NCI-H2107 (cell line): ENCODE measurements at places on chromosomes 2 and 18.

- DNase-seq, result no peak
These were observed 105.6 kb upstream of the UXS1 start for GRCh38 chr2:106299696-106300095.

- no peak for DNase-seq
These were observed 355.9 kb downstream of the PIK3C3 start for GRCh38 chr18:42310956-42311355.

DNA sequence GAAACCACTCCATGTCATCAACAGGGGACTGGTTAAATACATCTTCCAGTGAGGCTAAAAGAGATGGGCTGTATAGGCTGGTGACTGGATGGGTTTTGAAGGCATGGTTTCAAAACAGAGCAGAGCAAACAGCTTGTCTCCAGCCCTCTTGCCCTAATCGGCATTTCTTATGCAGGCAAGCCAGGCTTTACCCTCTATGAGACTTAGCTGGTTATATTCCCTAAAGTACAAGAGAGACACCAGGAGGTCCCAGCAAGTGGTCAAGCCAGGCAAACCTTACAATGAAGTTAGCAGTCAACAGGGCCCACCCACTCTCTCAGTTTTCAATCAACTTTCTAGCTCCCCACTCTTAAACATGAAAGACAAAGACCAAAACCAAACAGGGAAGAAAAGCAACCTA is 19.0 kb downstream of the OSBPL1A start:
- no peak for DNase-seq

DNA sequence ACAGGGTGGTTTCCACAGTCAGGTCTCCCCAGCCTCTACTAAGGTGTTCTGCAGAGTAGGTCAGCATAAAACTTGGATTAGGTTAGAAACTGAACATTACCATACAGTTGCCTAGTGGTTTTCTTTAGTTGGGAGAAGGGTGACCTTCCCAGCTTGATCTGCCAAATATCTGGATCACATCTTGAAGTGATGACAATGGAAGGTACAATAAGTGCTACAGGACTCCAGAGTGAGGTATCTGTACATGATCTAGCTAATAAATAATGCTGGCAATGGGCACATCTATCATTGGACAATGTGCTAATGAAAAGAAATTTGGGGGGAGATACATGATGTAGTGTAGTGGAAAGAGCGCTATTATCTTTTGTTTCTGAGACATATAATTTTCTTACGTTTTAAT is 54.6 kb upstream of the ACVR1 start:
- no peak for DNase-seq

DNA sequence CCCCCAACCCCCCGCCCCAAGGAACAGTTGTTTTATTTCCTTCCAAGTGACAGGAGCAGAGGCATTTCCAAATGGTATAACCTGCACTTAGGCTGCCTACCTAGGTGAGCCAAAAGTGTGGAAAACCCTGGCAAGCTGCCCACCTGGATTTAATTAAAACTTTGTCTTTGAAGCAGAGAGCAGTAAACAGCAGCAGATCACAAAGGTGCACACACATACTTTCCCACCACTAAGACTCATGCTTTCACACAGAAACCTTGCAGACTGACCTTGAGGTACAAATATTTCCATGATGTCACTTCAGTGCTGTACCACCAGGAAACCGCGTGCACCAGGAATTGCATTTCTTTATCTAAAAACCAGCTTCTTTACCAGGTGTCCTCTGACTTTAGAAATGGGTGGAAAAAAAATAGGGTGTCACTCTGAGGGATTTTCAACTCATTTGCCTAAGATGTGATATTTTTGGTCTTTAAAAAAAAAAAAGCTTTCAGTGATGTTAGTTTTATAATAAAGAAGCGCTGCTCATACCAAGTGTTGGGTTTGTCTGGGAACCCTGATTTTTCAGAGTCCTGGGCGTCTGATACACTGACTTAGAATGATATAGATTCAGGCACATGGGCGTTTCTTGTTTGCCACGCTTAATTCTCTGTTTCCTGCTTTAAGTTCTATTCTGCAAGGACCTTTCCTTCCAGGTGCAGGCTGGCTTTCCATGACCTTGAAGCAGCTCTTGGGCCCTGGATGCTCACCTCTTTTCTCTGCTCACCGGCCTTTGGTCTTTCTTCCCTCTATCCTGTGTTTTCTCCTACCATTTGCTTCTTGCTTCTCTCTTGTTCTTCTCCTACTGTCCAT is 70.7 kb upstream of the BCL2L11 start:
- DNase-seq, result no peak

GRCh38 chr2:168084288-168084687 is 163.1 kb downstream of the STK39 start:
- DNase-seq, result no peak

DNA sequence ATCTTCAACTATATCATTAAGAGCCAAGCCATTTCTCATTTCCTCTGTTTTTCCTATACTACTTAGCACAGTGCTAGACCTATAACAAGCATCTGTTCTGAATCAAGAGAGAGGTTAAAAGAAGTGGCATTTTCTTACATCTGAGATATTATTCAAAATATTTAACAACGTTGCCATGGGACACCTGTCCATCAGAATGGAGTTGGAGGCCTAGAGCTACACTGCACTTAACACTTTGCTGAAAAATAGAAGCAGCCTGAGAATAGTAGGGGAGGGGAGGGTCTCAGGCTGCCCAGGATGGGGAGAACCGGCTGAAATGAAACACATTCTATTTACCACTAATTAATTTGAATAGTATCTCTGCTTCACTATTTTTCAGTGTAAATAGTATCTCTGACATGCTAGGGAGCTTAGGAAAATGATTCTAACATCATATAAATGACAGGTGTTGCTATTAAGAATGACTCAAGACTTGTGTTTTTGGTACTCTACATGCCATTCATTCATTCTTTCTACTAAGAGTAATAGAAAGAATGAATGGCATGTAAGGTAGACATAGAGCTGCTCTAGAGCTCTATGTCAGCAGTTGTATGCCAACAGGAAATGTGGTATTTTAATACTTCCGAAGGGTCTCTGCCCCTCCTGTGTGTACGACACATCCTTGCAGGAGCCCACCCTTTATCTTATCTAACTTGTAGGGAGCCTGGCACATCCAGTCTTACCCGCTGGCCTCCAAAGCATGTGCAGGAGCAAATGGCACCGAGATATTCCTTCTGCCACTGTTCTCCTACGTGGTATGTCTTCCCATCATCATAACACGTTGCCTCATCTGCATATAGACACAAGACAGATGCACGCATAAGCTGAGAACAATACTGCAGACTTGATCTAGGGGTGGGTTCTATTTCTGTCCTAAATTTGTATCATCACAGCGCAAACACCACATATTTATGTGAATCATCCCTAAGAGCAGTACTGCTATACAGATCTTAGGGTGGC is 52.6 kb downstream of the ATIC start:
- DNase-seq, result no peak

- DNase-seq, result no peak
These were observed 364.9 kb downstream of the SPAG16 start for GRCh38 chr2:213649176-213649575.

DNA sequence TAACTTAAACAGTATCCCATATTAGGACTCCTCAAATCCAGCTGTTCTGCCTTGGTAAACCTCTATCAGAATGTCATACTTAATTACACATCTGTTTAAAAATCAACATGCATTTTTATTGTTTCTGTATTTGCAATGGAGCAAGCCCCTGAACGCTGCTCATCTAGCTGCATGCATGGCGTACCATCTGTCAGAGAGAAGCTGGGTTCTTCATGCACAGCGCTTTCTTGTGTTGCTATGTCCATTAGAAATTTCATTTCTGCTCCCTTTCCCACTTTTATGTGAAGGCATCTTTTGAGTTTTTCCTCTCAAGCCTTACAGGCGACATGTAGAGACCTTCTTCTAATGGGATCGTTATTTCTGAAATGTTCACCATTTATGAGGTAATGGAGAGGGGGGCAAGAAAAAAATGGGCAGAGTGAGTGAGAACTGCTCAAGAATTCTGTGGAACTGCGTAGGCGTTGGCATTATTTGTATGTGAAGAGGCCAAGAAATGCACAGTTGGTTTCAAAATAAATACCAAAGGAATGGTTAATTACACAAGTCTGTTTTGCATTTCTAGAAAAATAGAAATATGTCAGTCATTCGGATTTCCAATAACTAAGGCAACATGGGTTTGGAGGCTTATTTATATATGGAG is 31.6 kb downstream of the INSIG2 start:
- no peak for DNase-seq

DNA sequence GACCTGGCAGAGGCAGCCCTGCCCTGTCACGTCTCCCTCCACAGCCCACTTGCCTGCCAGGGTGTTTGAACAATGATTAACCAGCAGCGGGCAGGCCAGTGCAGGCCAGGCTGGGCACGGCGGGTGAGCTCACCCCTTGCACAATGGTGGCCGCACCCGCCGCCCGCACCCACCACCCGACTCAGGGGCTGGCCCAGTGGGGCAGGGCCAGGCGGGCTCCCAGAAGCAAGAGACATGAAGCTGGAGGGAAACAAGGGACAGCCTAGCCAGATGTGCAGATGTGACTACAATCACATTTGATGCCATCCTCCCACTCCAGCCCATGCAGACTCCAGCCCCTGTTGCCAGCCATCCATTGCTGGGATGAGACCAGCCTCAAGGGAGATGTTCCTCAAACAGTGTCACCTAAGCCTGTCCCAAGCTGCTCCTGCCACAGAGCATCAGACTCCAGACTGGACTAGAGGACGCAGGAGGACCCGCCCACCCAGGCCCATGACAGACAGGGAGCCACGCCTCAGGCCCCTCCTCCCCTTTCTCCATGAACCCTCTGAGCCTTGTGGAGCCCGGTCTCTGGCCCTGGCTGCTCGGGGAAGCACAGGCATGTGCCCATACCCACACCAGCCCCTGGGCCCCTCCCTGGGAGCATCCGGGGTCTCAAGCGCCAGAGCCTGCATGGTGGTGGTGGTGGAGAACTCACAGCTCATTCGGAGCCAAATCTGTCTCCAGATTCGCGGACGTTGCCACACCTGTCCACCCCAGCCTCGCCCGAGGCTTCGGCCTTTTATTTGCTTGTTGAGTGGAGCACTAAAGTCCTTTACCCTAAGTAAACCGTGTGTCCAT is 45.0 kb downstream of the SDC1 start:
- no peak for DNase-seq

DNA sequence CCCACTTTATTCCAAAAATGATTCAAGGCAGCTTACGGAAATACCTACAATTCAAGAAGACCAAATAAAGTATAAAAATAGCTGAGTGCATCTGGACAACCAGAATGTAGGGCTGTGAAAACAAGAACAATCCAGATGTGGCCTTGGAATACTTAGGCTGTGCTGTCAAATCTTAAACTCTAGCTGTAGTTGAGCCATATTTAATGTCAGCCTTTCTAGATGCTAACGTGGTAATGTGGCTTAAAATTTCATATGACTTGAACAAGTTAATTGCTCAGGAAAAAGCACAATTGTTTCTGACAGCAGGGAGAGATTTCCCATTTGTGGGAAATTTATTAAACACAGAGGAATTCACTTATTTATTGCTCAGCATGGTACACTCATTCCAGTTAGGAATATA is 14.6 kb upstream of the NAPG start:
- DNase-seq, result no peak

DNA sequence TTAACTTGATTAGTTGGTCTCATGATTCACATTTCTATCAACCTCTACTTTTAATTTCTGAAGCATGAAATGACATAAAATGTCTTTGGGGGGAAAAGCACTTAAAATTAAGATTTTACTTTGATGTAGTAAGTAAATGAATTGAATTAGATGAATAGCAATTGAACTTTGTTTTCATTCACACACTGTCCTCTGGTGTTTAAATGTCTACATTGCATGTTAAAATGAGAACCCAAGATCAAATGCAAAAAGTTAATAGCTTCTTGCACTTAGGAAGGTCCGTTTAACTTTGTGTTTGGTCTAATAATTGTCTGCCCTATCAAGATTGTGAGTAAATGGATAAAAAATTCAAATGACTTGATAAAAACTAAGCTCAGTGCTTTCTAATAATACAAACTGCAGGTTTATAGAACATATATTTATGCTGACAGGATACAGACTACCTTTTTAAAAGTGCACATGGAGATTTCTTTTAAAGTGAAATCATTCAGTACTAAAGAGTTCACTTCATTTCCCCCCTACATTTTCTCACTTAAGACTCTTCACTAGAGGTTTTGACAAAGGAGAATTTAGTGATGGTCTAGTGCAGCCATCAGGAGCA is 156.2 kb upstream of the NABP1 start:
- DNase-seq, result no peak

- no peak for DNase-seq
These were observed 11.9 kb downstream of the GBX2 start for GRCh38 chr2:236156095-236156859.

- no peak for DNase-seq
These were observed 18.4 kb downstream of the KCNG2 start for GRCh38 chr18:79816092-79816491.

- no peak for DNase-seq
These were observed 48.7 kb upstream of the CD226 start for GRCh38 chr18:69996417-69996816.

DNA sequence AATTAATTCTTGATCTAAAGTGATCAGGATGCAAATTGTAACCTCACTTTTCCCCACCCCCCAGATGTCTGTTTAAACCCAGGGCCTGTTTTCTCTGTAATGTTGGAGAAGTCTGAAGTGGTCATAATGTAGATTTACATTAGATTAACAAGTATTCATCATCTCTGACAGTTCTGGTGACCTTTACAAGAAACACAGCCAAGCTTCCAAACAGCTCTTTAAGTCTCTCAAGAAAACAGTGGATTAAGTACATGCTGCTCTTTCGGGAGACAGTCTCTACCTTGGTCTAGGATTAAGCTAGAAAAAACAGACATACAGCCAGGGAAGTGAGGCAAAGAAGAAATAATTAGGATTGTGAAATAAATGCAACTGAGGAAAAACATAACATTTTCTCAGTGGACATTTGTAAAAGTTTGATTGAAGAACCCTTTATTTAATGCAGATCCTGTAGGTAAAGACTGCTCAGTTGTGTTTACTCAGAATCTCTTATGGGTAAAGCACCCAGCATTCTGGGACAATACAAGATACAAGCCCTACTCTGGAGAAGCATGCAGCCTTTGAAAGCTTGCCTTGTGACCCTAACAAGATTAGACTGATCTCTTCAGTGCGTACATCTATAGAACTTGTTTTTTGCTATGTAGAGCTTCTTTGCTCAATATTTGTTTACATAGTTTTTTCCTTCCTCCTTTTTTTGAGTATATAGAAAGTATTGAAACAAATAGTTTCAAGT is 203.9 kb downstream of the PHLPP1 start:
- DNase-seq, result no peak

GRCh38 chr18:26784599-26784998 is 80.9 kb downstream of the AQP4 start:
- no peak for DNase-seq

- no peak for DNase-seq
These were observed 89.2 kb downstream of the ZNF516 start for GRCh38 chr18:76405681-76406356.

- DNase-seq, result no peak
These were observed 45.9 kb downstream of the ABCG8 start for GRCh38 chr2:43884689-43885088.

- DNase-seq, result no peak
These were observed 24.2 kb downstream of the RHBDD1 start for GRCh38 chr2:226860087-226860486.
